ENCODE measurements at places on chromosomes 16 and 17. TPM values are rescaled to one million over a fixed set of nuclear protein-coding genes. Genes with fewer than 3 reads are reported as not detected.

CLEC19A gene
- total RNA-seq: not detected

DBNDD1 gene
- 3.4 TPM for total RNA-seq

CETP gene
- total RNA-seq: not detected

KCNAB3 gene
- total RNA-seq: 0.13 TPM

NXPH3 gene
- 4.4 TPM for total RNA-seq

NPIPA8 gene
- total RNA-seq: 0.40 TPM

ACSM2A gene
- total RNA-seq: not detected

TM4SF5 gene
- not detected for total RNA-seq

AGRP gene
- not detected for total RNA-seq

CCL16 gene
- total RNA-seq: not detected

ZNF200 gene
- total RNA-seq: 6.5 TPM

Measured in aortic smooth muscle cell (primary cell).